Stimulated activated CD4-positive, alpha-beta T cell treated with anti-CD3 and anti-CD28 coated beads, Interleukin-4, amount 100 ng/mL, for 24 hours (primary cell): ENCODE measurements at places on chromosomes 1 and 21.
A peak's percentile ranks its signal among the peaks of the same experiment; 100 is the strongest.

DNA sequence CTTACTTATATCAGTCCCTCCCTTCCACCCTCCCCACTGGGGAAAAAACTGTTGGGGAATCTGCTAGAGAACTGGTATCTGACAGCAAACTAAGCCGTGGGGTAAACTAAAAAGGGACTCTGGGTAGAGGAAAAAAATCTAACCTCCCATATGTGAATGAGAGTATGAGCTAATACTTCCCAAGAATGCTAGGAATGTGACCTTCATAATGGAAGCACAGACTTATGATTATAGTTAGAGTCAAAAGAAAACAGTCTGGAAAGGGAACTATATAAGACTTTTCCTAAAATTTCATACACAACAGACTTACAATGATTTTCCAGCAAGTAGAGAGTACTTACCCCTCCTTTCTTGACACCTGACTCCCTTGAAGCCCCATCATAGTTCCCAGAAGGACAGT, 23.0 kb upstream of the RBBP5 start:
- DNase-seq: no peak

- no peak for DNase-seq
Measured at GRCh38 chr1:210750468-210750867, 383.5 kb downstream of the KCNH1 start.

- no peak for DNase-seq
Measured at GRCh38 chr1:185864889-185865517, 130.8 kb downstream of the HMCN1 start.

GRCh38 chr1:56297208-56297607, 282.2 kb downstream of the PLPP3 start:
- no peak for DNase-seq

GRCh38 chr1:1407636-1408318, 684 bp upstream of the MRPL20 start:
- peak; percentile 32 for DNase-seq

- no peak for DNase-seq
Measured at GRCh38 chr1:178126261-178126660, 32.4 kb downstream of the RASAL2 start.

GRCh38 chr1:94636624-94637023, 95.1 kb upstream of the F3 start:
- no peak for DNase-seq

DNA sequence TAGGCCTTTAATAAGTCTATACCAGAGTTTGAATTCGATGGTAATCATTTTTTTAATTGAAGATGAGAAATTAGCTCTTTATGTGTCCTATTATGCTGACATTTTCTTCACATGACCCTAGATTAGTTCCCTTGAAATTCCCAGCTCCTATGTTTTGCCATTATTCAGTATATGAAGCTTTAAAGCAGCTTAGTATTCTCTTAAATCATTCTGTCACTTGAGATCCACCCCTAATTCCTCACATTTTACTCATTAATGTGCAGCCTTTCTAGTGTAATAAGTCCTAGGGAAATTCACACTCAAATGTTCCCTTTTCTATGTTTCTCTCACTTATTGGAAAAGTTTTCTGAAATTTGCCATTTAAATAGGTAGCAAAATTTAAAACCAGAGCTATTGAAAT, 704.5 kb upstream of the B3GALT2 start:
- no peak for DNase-seq

DNA sequence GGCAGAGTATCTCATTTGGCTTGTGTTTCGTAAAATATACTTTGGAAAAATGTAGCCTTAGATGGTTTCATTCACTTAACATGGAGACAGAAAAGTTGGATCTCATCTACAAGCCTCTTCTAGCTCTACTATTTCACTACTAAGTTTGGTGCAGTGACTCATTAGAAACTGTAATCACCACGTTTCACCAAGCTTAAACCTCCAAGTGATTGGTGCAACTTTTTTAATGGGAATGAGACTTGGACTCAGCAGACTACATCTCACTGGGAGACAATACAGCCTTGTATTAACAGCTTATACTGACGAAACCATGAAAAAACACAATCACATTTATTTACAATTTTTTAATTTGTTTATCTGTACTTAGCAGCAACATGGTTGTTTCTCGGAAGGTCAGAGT, 29.9 kb upstream of the NRIP1 start:
- no peak for DNase-seq

DNA sequence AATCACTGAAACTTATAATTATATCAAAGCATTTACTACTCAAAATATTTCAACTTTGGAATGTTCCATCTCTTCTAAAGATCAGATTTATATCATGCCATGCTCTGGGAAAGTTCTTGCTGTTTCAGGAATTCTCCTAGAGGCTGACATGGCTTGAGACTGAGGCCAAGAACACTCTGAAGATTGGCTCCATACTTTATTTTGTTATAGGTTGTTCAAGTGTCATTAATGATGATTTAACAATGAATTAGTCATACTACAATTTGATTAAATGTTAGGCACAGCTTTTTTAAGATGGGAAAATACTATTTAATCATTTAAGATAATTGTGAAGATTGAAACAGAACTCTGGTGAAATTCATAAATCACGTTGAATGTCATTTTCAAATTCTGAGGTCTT, 255.4 kb downstream of the GREM2 start:
- no peak for DNase-seq

- DNase-seq: peak; percentile 13
Measured at GRCh38 chr1:19087737-19088594, 122.1 kb downstream of the UBR4 start.

DNA sequence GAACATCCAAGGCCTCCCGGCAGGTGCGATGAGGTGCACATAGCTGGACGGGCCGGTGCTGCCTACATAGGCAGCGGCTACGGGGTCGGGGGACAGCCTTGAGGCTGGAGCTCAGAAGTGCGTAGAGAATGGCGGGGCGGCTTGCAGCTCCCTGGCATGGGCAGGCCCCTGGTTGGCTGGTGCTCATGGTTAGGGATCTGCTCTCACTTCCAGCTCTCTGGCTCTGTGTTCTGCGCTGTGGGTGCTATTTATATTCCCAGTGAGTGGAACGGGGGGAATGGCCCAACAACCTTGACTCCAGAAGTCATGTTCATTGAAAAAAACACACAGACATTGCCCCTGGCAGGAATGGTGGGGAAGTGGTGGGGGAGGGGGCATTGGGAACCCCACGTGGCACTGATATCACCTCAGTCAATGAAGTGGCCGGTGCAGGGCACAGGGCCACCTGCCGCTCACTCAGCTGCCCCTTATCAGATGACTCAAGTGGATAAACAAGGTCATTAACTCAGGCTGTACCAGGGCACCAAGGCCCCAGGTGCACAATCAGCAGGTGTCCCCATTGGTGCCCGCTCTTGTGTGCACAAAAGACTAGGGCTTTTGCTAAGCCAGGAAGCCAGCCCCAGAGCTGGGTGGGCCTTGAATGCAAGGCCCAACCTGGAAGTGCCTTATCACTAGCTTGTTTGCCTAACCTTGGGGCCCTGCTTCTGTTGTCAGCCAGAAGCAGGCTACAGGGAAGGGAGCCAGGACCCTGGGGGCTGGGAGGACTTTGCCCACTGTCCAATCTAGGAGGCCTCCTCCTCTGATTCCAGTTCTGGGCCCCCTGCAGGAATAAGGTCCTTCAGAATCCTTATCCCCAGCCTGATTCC, at the start of gene NR0B2:
TSS of gene NR0B2 (minus strand) at position 222 of the 866 bp plus-strand sequence. CDS start at position 187, 35 bp downstream.
- DNase-seq: no peak

- DNase-seq: no peak
Measured at GRCh38 chr1:110254604-110255391, 44.7 kb downstream of the KCNC4 start.

- DNase-seq: no peak
Measured at GRCh38 chr1:74236440-74236839, 1.3 kb downstream of the TNNI3K start.

GRCh38 chr1:194952171-194952570, 1656.1 kb downstream of the KCNT2 start:
- no peak for DNase-seq

- DNase-seq: no peak
Measured at GRCh38 chr1:20603504-20604464, 14.9 kb downstream of the CDA start.
